Lung microvascular endothelial cell (primary cell): ENCODE measurements at places on chromosomes 13 and 19. TPM values are rescaled to one million over a fixed set of nuclear protein-coding genes. Genes with fewer than 3 reads are reported as not detected.

DNA sequence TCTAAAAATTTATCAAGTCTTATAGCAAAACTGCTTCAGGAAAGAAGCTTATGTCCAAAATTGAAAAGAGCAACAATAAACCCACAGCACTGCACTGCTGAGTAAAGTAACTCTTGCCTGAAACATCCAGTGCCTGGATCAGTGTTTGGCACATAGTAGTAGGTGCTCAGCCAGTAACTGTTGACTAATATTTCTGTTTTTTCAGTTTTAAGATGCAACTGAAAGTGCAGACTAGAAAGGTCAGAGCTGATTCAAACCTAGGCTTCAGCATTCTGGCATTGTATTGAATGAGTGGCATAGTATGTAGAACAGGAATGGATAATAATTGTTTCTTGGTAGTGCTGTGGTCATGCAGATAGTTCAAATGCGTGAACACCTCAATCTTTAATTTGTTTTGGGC lies 67.6 kb downstream of the UBL3 start:
- DNase-seq: no peak

GRCh38 chr13:31878052-31878451 lies 138.7 kb downstream of the RXFP2 start:
- no peak for DNase-seq

GRCh38 chr13:29162638-29163235 lies 342.6 kb downstream of the MTUS2 start:
- no peak for DNase-seq

DNA sequence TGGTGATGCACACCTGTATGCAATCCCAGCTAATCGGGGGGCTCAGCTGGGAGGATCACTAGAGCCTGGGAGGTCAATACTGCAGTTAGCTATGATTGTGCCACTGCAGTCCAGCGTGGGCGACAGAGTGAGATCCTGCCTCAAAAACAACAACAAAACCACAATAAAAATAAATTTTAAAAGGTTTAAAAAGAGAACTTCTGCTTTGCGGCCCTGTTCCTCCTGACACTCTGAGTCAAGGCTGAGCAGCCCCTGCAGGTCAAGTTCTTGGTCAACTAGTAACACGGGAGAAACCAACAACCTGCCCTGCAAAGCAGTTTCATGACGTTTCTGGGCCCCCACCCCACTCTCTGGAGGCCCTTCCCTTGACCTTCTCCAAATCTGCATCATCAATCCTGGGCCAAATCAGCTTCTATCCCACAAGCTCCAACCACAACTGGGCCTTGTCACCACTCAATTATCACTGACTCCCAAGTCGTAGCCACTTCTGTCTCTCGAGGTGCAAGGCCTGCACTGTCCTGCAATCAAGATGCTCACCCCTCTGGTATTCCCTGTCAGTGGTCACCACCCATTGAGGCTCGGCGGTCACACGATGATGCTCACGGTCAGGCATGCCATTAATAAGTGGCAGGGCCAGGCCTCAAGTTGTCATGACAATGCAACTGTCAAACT lies 7.5 kb downstream of the ELAVL1 start:
- no peak for DNase-seq

DNA sequence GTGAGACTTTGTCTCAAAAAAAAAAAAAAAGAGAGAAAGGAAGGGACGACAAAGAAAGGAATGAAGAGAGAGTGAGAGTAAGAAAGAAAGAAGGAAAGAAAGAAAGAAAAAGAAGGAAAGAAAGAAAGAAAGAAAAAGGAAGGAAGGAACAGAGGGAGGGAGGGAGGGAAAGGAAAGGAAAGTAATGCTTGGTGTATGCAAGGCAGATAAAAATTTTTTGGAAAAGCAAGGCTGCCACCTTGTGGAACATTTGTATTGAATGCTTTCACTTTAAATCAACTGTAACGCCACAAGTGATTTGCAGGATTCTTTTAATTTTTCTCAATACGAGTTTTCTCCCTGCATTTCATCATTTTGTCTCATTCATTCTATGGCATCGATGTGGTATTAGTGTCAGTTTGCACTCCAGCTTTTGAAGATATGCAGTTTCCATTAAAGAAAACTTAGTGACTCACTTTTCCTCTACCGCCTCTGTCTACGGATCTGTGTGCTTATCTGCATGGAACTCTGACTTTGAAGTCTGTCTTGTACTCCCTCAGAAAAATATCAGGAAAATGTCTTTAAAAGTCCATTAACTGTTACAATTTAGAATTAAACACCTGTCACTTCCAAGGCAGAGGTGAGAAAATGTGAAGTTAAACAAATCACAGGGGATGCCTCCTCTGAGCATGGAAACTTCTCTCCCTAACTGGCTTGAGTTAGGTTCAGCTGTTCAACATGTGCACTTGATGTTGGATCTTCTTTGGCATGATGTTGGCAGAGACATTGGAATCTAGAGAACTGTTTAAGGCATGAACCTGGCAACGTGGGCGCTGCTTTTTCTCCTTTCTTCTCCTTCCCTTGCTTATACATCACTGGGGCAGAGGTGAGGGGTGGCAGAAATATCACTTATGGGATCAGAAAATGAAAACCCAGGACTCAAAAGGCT lies 20.0 kb upstream of the ZDHHC20 start:
- peak; percentile 74 for DNase-seq

- DNase-seq: no peak
Measured at GRCh38 chr19:1410136-1410786, 2.9 kb downstream of the DAZAP1 start.

- peak; percentile 45 for DNase-seq
Measured at GRCh38 chr19:18675779-18676178, 7.7 kb upstream of the CRTC1 start.

- no peak for DNase-seq
Measured at GRCh38 chr13:110463871-110464510, 97.5 kb downstream of the RAB20 start.

- DNase-seq: no peak
Measured at GRCh38 chr13:85461621-85462020, 337.6 kb downstream of the SLITRK6 start.

- DNase-seq: no peak
Measured at GRCh38 chr13:58843071-58843470, 1211.5 kb downstream of the PCDH17 start.

BRCA2 gene
- total RNA-seq: 1.2 and 3.3 TPM in 2 replicates

GRCh38 chr19:30144242-30144758 lies 202.3 kb downstream of the URI1 start:
- DNase-seq: no peak

- DNase-seq: peak; percentile 35
Measured at GRCh38 chr19:42253245-42254088, 1.5 kb downstream of the ERF start.

DNA sequence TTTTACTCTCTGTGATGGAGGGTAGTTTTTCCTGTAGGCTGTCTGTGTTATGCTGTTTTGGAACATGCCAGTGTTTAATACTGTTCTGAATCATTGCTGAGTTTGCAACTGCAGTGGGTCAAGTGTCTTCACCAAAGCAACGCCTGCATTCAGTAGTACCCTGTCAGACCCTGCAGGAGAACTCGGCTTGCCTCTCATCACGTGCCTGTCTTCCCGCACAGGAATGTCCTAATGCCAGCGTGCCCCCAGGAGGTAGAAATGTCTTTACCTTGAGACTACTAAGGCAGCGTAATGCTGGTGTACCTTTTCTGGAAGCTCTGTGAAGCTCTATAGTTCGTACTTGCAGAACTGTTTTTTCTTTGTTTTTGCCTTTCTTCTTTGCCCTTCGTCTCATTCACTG lies 42.3 kb downstream of the POLR1D start:
- DNase-seq: no peak

- DNase-seq: no peak
Measured at GRCh38 chr19:2255112-2255845, 938 bp downstream of the JSRP1 start.

- DNase-seq: no peak
Measured at GRCh38 chr19:47151627-47152026, 21.0 kb downstream of the SAE1 start.

RASAL3 gene
- 10.9 and 16.9 TPM in 2 replicates for total RNA-seq

DNA sequence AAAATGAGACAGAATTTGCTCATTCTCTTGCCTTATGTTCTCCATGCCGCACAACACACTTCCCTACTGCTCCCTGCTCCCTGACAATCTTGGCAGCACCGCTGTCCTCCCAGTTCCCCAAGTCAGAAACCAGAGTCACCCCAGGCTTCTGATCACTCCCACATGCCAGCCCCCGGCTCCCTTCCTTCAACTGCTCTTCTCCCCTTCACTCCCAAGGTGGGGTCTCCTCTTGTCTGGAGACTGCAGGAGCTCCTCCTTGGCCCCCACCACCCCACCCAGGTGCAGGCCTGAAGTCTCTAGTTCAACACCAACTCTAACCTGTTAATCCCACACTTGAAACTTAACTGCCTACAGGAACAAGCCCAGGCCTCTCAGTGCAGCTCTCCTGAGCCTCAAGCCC lies 16.8 kb upstream of the AKAP8 start:
- no peak for DNase-seq

STOML3 gene
- not detected in 2 replicates for total RNA-seq

- no peak for DNase-seq
Measured at GRCh38 chr13:76687467-76687866, 198.7 kb downstream of the KCTD12 start.

GRCh38 chr13:37241786-37242185 lies 136.3 kb upstream of the CSNK1A1L start:
- DNase-seq: no peak

GRCh38 chr19:33269016-33269415 lies 33.3 kb downstream of the CEBPA start:
- no peak for DNase-seq
